ENCODE measurements at places on chromosomes 1 and 21.

DNA sequence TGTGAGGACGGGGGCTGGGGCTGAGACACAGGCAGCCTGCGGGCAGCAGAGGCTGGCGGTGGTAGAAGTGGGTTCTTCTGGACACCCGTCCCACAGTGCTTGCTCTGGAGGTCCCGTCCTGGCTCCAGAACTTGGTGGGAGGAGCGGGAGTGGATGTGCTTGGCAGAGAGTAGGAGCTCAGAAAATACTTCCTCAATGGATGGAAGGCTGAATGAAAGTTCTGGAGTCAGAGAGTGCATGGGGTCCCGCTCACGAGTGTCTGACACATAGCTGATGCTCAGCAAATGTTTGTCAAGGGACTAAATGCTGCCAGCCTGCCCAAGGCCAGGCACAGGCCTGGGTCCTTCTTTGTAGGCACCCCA, 13.4 kb upstream of the NES start:
- DNase-seq: no peak

DNA sequence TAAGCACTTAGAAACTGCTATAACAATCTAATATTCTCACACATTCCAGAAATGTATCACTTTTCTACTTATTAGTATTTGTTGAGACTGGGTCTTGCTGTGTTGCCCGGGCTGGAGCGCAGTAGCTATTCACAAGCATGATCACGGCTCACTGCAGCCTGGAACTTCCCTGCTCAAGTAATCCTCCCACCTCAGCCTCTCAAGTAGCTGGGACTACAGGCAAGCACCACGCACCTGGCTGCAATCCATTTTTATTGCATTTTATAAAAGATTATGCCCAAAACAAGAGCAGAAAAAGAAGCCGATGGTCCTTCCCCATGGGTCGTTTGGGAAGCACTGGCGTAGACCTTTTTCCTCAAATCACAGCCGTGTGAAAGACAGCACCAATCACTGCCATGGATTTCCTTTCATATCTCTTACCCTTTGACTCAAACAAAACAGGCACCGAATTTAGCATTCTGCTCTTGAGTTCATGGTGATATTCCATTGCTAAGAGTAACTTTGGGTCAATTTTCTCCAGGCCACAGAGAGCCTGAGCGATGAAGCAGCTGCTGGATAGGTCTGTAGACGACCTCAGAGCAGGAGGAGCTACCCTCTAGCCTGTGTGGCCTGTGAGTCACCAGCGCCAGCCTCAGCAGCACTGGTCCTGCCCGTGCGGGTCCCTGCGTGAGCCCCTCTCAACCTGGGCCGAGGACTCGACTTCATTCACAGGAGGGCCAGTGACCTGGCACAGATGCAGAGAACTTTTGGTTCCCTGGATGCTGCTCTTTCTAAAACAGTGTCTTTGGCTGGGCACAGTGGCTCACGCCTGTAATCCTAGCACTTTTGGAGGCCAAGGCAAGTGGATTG, 80.8 kb downstream of the PIK3CD start:
- DNase-seq: no peak

GRCh38 chr1:168303716-168304540, 23.3 kb downstream of the TBX19 start:
- DNase-seq: no peak

DNA sequence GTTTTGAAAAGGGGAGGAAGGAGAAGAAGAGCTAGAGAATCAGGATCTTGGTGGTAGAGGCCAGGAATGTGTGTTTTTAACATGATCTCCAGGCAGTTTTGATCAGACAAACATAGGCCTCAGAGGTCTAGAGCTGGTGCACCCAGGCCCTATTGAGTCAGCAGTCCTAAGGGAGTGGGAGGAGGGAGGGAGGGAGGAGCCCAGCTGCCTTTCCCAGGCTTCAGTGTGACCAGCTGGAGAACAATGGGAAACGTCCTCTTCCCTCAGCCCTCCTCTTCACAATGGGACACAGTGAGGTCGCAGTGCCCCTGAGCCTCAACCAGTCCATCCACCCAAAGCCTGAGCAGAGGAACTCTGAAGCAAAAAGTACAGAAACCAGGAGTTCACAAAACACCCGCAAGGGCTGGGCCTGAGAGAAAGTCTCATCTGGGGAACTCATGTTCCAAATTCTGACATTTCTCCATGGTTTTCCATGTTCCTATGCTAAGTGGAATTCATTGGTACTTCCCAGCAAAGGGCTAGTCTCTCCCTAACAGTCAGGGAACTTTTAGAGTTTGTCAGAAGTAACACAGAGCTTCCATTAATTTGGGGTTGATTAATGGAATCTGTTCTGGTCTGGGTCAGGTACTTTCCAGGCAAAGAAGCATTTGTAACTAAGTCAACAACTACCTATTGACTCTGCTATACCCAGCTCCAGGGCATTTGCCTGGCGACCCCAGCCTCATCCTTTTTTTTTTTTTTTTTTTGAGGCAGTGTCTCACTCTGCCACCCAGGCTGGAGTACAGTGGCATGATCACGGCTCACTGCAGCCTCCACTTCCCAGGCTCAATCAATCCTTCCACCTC, 37.5 kb downstream of the ELAPOR1 start:
- peak; percentile 21 for DNase-seq

GRCh38 chr1:20483098-20483832, 2.7 kb downstream of the CAMK2N1 start:
- DNase-seq: peak; percentile 59

DNA sequence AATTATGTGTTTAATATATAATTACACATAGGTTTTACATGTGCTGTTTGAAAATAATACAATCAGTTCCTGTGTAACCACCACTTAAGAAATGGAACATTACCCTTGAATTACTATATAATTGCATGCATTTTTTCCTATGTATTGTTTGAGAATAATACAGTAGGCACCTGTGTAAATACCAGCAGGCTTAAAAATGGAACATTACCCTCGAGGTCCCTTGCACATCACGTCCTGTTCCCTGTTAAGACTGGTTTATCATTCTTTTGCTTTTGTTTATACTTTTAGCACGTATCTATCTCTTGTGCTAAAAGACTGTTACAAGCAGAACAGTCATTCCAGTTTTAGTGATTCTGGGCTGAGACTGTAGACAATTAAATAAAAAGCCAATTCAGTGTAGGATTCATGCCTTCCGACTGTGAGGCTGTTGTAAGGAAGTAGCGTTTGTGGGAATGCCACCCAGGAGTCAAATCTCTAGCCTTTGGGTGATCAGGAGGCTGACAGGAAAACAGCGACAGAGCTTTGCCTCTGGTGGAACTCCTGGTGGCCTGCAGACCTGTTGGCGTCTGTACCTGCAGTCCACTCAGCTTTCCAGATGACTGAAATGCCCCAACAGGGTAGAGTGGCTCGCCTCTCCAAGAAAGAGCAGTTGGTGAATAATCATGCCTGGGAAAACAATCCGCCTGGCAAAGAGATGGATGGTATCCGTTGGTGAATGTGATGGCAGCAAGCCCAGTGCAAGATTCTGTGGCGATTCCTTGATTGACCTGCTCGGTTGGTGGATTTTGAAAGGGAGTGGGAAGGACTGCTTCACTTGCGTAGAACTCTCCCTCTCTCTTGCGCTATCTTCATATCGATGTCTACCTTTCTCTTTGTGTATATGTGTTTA, 58.0 kb downstream of the DISC1 start:
- DNase-seq: peak; percentile 47
